ENCODE measurements at places on chromosomes 2 and 18.

- DNase-seq, result peak; percentile 79
Measured at GRCh38 chr2:112154246-112155117, 16.3 kb downstream of the FBLN7 start.

DNA sequence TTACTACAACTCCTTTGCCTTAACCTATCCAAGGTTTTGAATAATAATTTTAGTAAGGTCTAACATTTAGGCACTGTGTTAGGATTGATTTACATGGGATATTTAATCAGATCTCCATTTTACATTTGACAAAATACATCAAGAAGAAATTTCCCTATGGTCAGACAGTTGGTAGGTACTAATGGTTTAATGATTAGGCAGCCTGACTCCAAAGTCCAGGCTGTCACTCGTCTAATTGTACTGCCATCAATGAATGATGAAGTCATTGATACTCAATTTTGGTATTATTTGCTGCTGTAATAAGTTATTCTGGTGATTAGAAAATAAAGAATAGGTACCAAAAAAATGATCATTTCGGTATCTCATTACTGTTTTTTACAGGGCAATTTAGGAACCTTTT is 14.1 kb downstream of the BBS5 start:
- DNase-seq, result no peak

- no peak for DNase-seq
Measured at GRCh38 chr18:6728331-6728730, 1.2 kb upstream of the ARHGAP28 start.

GRCh38 chr2:159585622-159586021 is 30.7 kb downstream of the BAZ2B start:
- DNase-seq, result no peak

DNA sequence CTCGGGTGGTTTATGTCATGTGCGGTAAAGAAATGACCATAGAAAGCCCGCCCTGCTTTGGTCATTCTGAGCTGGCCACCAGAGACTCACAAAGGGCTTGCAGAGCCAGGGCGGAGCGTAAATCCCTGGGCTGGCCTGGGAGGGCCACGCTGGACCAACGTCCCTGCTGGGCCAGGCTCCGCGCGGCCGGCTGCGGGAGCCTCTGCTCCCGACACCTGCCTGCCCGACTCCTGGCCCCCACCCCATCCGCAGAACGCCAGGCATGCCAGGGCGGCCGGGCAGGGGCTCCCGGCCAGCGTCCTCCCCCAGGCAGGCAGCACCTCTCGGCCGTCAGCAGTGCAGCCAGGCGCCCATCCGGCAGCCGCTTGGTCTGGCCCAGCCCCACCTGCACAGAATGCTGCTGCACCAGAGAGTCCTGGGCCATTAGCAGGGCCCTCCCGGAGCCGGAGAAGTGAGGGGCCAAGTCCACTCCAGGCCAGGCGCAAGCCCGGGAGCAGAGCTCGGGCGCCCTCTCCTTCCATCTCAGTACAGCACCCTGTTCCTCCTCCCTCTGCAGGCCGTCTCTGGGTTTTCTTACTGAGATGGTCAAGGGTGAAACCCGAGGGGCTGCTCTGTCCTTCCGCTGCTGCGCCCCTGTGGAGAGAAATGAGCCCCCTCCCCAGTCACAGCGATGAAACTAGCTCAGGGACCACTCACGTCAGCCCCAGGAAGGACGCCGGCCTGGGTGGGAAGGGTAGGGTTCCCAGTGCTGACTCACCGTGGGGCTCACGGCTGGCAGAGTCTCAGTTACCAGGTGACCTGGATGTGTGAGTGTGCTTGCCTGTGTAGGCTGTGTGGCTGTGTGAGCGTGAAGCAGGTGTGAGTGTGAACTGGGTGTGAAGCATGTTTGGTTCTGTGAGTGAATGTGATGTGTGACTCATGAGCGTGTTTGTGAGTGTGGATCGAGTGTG is 83.3 kb downstream of the PTGR3 start:
- no peak for DNase-seq

GRCh38 chr2:145849466-145849865 is 1329.5 kb upstream of the ZEB2 start:
- DNase-seq, result no peak

DNA sequence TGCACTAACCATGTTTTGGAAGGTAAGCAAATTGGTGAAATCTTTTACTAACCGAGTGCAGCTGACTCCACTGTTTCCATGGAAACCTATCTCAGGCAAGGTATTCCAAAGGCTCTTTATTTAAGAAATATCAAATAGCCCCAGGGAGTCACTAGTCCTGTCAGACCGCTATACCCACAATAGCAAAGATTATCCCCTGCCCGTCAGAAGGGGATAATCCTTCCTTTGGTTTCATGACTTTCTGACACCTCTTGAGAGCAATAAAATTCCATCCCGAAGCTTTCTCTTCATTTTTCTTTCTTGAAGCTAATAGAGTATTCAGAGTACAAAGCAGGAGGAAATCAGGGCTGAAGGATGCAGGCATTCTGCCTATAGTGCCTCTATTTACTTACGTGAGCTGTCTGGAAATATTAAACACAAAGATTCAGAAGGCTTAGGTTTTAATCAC is 34.7 kb upstream of the MAP2 start:
- no peak for DNase-seq
